ENCODE measurements at places on chromosomes 2 and 18.

GRCh38 chr2:113175042-113175628 lies 1.4 kb downstream of the PSD4 start:
- DNase-seq: no peak

GRCh38 chr2:215423234-215423633 lies 12.6 kb downstream of the FN1 start:
- DNase-seq: no peak

DNA sequence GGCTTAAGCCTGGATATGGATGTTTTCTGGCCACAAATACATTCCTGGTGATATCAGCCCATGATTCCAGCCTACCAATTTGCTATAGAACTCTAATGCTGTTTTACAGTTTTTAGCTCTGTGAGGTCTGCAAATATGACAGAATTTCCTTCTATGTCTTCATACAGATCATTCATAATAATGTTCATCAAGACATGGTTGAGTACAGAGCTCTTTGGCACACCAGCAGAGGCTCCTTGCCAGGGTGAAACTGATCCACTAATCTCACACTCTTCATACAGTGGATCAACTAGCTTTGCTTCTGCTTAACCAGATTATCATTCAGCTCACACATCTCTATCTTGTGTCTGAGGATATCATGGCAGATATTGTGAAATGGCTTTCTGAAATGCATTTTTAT lies 672.1 kb downstream of the STK39 start:
- no peak for DNase-seq

- DNase-seq: no peak
Observed at GRCh38 chr18:28526196-28526595, 349.3 kb upstream of the CDH2 start.

DNA sequence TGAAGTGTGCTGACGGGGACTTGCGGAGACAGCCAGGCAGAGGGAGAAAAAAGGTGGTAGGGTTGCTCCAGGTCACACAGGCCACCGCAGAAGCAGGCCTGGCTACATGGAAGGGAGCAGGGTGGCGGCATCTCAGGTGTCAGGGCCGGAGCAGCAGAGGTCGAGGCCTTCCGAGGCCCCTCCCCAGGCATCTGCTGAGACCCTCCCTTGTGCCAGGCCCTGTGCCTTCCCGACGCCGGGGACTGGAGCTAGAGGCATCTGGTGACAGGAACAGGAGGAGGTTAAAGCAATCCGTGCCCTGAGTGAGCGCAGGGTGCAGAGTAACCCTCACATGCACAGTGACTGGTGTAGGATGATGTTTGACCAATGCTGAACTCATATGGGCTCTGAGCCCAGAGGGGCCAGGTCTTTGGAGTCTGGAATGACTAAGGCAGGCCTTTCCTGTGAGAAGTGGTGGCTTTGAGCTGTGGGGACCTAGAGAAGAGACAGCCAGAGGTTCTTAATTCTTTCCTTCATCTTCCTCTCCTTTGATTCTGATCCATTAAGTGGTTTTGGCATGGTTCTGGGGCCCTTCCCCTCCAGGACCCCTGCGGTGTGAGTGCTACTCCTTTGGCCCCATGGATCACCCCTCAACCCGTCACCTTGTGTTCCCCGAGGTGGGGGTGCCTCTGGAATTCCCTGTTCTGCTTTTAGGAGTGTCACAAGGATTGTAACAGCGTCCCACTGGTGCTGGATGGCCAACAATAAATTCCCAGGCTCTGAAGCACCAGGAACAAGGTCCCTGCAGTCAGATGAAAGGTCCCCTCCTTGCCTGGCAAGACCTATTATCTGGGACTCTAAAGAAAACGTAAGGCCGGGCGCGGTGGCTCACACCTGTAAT lies 72.1 kb downstream of the KLHL29 start:
- DNase-seq: no peak

DNA sequence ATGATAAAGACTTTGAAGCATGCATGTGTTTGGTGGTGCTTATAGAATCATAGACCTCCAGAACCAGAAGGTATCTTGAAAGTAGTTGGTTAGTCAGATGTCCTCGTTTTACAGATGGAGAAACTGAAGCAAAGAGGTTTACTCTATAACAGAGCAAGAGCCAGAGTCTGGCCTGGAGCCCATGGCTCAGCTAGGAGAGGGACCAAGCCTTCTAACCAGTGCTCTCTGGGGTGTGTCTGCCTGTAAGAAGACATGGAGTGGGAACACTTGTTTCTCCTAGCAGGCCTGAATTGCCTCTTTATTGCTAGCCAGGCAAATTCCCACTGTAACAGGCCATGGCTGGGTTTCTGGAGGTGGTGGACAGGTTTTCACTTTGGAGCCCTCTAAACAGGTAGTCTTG lies 67.9 kb downstream of the CD8B2 start:
- no peak for DNase-seq

DNA sequence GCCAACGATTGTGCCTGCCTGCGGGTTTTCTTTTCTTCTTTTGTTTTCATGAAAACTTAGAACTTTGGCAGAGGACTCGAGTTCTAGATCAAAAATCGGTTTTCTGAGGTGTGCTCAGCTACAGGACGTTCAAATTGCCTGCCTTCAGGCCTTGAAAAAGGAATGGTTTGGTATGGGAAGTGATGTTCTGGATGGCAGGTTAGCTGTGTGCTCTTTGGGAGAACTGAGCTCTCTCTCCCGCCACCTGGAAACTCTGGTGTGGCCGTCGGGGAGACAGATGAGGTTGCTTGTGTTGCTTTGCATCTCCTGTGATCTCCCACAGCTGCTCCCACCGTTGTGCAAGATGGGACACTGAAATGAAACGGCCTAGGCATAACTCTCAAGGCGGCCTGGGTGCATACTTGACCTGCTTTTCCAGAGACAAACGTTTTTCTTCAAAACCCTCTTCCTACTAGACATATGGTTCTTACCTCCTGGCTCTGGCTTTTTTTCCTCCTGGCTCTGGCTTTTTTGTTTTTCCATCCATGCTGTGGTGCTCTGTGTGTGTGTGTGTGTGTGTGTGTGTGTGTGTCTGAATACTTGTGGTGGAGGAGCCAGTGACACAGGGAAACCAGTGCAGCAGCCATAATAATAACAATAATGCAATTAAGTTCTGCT lies 2.0 kb downstream of the FMNL2 start:
- DNase-seq: no peak

GRCh38 chr2:234494361-234495250 lies 2.3 kb downstream of the ARL4C start:
- DNase-seq: no peak

- no peak for DNase-seq
Observed at GRCh38 chr2:74887960-74888700, 54.2 kb downstream of the HK2 start.

DNA sequence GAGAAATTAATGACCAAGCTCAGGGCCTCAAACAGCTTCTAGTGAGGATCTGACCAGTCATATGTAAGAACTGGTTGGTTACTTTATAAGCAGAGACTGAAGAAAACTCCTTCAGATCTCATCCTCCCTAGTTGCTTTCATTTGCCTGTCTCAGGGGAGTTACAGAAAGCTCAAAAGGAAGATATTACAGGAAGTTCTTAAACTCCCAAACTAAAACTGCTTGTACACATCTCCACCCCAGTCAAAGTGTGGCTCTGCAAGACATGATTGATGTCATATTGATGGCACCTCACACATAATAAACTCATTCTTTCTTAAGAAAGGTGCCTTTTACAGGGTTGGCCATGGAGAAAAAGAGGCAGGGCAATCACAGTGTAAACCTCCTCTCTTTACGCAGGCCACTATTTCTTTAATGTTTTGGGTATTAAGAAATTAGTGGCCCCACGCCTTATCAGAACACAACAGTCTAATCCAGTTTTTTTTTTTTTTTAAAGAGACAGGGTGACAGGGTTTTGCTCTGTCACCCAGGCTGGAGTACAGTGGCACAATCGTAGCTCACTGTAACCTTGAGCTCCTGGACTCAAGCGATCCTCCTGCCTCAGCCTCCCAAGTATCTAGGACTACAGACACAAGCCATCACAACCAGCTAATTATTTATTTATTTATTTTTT lies 62.6 kb upstream of the STK17B start:
- DNase-seq: no peak

GRCh38 chr2:72121153-72121552 lies 26.5 kb downstream of the CYP26B1 start:
- DNase-seq: no peak

DNA sequence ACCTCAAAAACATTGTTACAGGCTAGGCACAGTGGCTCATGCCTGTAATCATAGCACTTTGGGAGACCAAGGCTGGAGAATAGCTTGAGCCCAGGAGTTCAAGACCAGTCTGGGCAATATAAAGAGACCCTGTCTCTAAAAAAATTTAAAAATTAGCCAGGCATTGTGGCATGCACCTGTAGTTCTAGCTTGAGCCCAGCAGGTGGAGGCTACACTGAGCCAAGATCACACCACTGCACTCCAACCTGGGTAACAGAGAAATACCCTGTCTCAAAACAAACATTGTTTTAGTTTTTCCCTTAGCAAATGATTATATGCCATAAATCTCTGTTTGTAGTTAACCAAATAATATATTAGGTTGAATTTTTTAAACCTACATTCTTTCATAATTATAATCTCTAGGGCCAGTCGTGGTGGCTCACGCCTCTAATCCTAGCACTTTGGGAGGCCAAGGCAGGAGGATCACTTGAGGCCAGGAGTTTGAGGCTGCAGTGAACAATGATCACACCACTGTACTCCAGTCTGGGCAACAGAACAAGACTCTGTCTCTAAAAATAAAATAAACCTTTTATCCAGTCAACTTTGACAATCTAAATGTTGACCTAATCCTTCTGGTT lies 13.3 kb upstream of the CYP20A1 start:
- DNase-seq: no peak

- DNase-seq: no peak
Observed at GRCh38 chr2:206095536-206096332, 9.8 kb upstream of the INO80D start.

DNA sequence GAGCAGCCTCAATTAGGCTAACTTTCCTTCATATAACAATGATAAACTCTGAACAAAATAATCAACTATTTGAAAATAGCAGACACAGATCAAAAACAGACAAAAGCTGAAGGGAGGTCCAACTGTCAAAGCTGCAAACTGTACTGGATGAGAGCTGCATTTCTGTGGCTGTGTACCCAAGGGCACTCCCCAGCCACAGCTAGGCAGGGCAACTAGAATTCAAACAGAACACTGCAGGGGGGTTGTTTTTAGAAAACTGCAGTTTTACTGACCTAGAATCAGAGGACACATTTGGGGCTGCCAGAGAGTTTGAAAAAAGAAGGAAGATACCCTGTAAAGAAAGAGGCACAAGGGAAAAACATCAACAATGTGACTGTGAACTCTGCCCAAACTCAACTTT lies 56.8 kb downstream of the SMAD2 start:
- no peak for DNase-seq

GRCh38 chr18:28065031-28065792 lies 111.7 kb downstream of the CDH2 start:
- DNase-seq: no peak

- DNase-seq: no peak
Observed at GRCh38 chr2:213080969-213081617, 70.3 kb downstream of the IKZF2 start.

GRCh38 chr2:236162882-236163470 lies 5.2 kb downstream of the GBX2 start:
- no peak for DNase-seq

- no peak for DNase-seq
Observed at GRCh38 chr18:59885579-59886163, 14.1 kb upstream of the PMAIP1 start.

DNA sequence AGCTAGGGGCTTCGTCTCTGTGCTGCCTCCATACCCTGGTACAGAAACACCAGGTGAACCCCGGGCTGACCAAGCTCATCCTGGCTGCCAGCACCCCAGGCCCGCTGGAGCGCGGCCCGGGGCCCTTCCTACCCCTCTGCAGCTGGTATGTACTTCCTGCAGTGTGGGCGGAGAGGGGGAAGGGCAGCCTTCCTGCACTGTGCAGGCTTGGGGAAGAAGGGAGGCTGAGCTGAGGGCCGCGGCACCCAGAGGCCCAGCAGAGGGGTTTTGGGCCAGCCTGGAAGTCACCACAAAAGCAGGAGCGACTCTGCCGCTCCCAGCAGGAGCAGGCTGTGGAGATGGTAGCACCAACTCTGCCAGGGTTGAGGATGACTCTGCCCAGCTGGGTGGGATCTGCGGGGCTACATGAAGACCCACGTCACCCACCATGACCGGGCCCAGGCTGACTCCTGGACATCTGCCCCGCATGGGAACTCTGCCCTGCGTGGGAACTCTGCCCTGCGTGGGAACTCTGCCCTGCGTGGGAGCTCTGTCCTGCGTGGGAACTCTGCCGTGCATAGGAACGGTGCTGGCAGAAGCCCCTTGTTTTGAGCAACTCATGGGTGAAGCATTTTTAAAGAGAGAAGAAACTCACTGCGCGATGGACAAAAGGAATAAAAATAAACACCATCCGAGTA lies 273.3 kb downstream of the NDUFA10 start:
- DNase-seq: peak; percentile 8

- no peak for DNase-seq
Observed at GRCh38 chr2:21005700-21006422, 38.0 kb downstream of the APOB start.

DNA sequence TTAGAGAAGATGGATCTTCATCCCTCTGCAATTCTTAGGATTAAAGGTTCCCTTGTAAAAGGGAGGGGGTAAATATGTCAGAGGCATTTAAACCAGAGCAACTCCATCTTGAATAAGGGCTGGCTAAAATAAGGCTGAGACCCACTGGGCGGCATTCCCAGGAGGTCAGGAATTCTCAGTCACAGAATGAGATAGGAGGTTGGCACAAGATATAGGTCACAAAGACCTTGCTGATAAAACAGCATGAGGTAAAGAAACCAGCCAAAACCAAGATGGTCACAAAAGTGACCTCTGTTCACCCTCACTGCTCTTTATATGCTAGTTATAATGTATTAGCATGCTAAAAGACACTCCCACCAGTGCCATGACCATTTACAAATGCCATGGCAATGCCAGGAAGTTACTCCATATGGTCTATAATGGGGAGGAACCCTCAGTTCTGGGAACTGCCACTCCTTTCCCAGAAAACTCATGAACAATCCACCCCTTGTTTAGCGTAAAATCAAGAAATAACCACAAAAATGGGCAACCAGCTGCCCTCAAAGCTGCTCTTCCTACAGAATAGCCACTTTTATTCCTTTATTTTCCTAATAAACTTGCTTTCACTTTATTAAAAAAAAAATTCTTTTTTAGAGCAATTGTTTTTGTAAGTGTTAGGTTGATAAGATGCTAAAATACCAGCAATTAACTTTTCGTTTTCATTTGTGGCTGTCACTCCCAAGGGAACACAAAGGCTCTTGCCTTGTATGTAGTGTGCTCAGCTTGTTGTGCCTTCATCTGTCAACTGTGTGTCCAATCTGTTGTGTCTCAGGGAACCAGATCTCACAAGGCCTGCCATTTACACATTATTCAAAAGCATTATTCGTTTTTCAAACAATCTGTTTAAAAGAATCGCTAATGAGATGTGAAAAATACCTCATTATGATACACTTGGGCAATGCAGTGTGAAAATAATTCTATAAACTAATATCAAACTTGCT lies 205.2 kb upstream of the RGPD4 start:
- no peak for DNase-seq

- no peak for DNase-seq
Observed at GRCh38 chr2:200255549-200255948, 50.9 kb upstream of the SPATS2L start.

- DNase-seq: no peak
Observed at GRCh38 chr2:62475172-62476011, 30.6 kb downstream of the TMEM17 start.

Measured in stimulated activated CD8-positive, alpha-beta memory T cell treated with anti-CD3 and anti-CD28 coated beads, Interleukin-2, amount 100 ng/mL, for 48 hours (primary cell).